ENCODE measurements at places on chromosomes 13 and 19.
A peak's percentile ranks its signal among the peaks of the same experiment; 100 is the strongest.

- no peak for DNase-seq
Observed at GRCh38 chr13:26983543-26984320, 187.9 kb downstream of the USP12 start.

- DNase-seq, result no peak
Observed at GRCh38 chr19:38268539-38268938, 4.2 kb downstream of the SPINT2 start.

DNA sequence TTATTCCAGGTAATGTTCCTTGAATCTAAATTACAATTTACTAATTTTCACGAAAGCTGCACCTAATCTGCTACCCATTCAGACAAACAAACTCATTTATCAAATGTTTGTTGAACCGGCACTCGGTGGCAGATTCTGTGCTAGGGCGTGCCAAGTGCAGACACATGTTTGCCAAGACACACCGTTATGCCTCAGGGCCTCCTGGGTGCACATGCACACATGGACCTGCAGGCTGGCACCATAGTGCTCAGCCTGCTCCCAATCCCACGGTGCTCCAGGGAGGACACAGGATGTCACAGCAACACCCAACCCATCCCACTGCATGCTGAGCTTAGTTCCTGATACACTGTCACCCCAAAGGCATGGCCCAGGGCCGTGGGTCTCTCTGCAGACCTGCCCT is 7.7 kb downstream of the SCGB2B2 start:
- no peak for DNase-seq

DNA sequence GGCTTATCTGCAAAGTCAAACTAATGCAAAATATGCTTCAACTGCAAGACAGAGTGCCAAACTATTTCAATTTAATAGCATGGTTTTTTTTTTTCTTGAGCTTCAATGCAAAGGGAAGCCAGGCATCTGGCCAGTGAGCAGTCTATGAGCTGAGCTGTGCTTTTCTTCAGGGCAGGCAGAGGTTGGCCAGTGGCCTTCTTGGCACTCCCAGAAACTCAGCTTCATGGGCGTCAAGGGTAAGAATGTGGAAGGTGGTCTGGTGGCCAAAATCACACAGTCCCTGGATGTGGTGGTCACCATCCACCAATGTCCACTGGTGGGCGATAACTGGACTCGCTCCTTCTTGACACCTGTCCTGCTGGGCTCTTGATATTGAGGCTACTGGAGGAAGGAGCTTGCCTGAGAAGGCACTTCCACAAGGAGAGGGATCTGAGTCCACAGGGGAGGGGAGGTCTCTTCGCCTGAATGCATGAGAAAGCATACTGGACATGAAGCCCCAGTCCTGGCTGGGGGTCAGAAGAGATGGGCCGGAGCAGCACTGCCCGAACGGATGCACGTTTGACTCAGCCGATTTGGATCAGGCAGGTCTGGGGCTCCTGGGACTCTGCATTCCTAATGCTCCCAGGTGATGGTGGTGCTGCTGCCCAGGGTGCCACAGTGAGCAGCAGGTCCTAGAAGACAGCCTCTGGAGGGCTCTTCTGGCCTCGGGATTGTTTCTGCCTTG is 17.1 kb downstream of the COL4A2 start:
- no peak for DNase-seq

DNA sequence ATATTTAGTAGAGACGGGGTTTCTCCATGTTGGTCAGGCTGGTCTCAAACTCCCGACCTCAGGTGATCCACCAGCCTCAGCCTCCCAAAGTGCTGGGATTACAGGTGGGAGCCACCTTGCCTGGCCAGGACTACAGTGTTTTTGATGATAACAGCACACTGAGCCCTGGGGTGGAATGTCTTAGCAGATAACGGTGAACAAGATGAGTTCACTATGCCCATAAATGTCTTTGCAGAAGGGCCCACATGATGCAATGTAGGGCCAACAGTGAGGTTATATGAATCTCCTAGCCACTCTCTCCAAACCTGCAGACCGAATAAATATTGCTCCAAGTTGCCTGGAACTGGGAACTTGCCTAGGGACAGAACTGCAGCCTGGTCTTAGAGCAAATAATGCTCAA is 235.1 kb downstream of the COG6 start:
- no peak for DNase-seq

GRCh38 chr19:58328999-58329398 is 2.2 kb downstream of the ZSCAN22 start:
- DNase-seq, result no peak

DNA sequence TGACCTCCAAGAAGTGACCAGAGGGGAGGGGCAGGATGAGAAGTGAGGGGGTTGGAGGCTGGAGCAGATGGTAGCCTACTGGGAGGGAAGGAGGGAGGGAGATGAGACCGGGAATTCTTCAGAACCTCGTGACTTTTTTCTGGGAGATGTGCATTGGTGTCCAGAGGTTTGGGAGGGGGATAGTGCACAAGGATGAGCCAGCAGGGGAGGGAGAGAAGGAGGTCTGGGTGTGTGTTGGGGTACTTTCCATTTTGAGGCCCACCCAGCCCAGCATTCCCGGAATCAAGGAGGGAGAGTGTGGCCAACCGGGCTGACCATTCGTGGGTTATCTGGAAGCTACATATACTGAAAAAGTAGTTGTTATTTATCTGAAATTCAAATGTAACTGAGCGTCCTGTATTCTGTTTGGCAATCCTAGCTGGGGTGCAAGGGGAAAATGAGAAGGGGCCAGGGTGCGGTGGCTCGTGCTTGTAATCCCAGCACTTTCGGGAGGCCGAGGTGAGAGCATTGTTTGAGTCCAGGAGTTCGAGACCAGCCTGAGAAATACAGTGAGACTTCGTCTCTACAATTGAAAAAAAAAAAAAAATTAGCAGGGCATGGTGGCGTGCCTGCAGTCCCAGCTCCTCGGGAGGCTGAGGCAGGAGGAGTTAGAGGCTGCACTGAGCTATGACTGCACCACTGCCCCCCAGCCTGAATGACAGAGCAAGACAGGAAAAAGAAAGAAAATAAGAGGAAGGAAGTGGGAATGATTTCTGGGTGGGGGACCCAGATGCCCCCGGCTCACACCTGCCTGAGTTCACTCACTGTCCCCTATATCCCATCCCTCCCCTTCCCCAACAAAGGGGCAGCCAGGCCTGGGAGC is 4.4 kb upstream of the C3 start:
- no peak for DNase-seq

DNA sequence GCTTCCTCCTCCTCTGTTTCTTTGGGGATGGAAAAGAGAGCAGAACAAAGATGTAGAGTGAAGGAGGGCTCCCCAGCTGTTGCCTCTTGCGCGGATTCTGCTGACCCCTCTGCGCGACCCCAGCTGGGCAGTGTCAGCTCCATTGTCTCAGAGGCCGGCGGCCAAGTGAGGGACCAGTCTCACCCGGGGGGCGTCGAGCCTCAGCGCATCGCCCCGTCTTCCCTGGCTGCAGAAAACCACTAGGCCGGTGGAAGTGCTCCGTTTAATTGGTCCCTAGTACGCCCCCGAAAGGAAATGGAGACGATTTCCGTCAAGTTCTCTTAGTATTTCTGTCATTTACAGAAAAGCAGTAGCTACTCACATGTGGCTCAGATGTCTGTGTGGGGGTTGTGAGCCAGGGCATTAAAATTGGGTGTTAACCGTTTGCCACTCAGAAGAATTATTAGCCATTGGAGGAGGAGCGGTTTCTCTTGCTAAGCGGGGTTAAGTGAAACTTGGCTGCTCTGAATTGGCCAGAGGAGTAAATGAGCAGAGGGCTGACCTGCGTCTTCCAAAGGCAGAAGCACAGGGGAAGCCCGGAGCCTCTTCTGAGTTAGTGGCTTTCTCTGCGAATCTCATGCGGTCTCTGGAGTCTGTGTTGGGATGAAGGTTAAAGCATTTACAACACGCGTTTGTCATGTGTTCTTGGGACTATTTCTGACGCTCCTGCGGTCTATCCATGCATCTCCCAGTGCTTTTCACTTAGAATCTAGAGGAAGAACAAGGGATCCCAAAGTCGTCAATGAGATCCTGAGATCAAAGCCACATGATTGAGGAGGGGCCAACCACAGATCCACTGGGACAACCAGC is 132.8 kb upstream of the MYO16 start:
- no peak for DNase-seq

GRCh38 chr19:2053601-2054389 is 2.8 kb upstream of the MKNK2 start:
- no peak for DNase-seq

DNA sequence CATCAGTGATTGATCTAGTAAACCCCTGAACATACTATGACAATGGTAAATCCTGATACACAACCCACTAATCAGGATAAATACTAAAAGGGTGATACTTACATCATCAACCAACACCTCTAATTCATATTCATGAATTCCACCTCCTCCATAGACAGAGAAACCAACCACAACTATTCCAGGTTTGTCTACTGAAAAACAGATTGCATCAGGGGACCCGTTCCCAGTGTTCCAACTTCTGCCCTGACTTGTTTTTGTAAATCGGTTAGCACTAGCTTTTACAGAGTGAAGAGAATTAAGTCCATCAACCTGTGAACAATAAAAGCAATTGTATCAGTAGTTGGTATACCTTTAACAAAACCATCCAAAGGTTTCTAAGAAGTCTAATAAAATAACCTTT is 149.2 kb downstream of the MYCBP2 start:
- no peak for DNase-seq

DNA sequence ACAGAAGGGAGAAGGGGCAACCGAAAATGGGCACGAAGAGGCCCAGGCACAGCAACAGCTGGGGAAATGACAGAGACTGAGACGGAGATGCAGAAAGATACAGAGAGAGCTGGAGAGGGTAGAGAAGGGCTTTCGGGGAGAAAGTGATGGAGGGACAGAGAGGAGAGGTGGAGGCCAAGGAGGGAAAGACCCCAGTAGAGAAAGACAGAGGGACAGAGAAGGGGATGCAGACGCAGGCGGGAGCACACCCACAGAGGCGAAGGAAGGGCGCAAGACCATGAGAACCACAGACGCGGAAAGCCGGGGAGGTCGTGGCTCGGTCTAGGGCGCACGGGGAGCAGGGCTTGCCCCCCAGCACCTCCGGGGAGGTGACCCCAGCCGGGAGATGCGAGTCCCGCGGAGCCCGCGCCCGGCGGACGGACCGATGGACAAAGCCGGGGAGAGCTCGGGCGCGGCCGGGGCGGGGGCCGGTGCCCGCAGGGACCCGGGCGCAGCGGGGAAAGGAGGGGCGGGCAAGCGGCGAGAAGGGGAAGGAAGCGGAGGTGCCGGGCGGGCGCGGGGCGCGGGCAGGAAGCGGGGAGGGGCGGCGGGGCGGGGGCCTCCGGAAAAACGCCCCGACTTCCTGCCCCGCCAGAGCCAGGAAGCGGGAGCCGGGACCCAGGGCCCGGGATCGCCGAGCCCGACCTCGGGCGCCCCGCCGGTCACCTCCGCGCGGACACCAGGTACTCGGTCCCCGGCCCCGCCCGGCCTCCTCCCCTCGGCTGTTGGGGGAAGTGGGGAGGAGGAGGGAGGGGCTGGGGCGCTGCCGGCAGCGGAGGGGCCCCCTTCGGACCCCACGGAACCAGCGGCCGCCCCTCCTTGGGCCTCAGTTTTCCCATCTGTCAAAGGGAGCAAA is at the start of gene ARHGEF1:
Gene ARHGEF1, plus strand, starts transcription at position 617 of the 895 bp plus-strand sequence. CDS start 4,899 bp downstream, outside the sequence.
- peak; percentile 23 for DNase-seq

- no peak for DNase-seq
Observed at GRCh38 chr13:39341251-39341650, 261.7 kb downstream of the LHFPL6 start.

GRCh38 chr13:26688286-26688685 is 72.3 kb downstream of the GPR12 start:
- DNase-seq, result no peak

DNA sequence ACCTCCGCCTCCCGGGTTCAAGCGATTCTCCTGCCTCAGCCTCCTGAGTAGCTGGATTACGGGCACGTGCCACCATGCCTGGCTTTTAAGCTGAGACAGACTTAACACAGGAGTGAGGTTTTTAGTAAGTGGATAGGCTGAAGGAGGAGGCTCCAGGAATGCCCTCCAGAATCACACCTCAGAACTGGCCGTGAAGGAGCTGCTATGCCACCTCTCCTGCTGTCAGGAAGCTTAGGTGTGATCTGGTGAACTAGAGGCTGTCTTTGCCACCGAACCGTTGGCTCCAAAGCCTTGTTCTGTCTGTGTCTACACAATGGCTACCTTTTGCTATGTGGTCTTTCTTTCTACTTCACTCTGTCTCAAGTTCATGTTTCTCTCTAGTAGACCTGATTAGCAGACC is 4.2 kb downstream of the PDCD2L start:
- no peak for DNase-seq

DNA sequence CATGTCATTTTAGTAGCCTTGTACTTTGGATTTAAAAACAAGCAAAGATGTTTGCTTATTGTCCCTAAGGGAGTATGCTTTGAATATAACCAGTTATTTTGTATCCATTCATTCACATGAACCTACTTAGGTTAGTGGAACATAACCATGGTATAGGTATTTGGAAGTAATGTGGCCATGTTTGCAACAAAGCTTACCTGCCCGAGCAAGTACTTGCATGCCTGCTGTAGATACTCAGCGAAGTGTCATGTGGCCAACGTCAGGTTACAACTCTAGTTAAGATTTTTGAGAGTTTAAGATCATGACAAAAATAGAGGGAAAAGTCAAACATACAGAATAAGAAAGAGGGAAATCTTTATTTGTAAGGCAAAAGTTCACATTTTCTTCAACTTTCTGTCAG is 57.2 kb downstream of the COG6 start:
- no peak for DNase-seq

DNA sequence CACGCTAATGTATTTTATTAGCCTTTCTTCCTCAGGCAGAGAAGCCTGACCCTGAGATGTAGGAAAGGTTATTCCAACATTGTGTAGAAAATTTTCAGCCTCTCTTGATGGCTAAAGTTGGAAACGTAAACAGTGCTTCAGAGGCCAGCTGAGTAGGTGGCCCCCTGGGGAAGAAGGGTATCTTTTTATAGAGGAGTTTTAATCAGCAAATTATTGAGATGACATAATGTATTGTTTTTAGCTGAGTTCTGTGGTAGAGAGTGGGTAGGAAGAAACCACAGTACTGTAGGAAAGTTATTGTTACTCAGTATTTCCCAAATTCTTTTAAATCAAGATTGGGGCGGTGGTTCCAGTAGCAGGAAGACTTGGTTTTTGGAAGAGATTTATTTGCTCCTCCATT is 268.8 kb downstream of the DLEU7 start:
- peak; percentile 93 for DNase-seq

- peak; percentile 69 for DNase-seq
Observed at GRCh38 chr19:1122972-1123363, 19.2 kb downstream of the GPX4 start.

GRCh38 chr19:3687774-3688706 is 12.2 kb downstream of the PIP5K1C start:
- no peak for DNase-seq

DNA sequence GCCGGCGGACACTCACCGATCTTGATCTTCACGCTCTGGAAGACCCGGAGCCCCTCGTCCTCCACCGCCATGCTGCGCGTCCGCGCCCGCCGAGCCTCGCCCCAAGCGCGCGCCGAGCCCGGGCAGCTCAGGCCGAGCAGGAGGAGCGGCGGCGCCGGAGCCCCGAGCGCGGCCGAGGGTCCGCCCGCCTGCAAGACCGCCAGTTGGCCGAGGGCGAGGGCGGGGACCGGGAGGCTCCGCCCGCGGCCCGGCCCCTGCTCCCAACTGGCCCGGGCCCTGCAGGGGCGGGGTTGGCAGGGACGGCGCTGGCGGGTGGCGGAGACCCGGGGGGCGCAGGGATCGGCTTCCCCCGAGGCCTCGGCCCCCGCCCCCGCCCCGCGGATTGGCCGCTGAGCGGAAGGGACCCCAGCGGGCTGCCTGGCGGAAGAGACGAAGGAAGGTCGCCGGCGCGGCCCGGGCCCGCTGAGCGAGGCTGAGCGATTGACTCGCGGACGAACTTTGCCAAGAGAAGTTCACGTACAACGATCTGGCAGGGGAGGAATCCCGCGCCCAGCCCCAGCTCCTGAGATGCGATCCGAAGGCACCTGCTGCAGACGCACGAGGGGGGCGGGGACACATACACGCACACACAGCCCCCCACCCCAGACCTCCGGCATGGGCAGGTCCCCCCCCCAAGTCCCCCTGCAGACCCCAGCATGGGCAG is at the start of gene RASA3:
Gene RASA3, minus strand, starts transcription at position 205 of the 703 bp plus-strand sequence. Its CDS starts 134 bp downstream, at position 71.
- DNase-seq, result peak; percentile 79
